ENCODE measurements at places on chromosomes 1 and 21.

DNA sequence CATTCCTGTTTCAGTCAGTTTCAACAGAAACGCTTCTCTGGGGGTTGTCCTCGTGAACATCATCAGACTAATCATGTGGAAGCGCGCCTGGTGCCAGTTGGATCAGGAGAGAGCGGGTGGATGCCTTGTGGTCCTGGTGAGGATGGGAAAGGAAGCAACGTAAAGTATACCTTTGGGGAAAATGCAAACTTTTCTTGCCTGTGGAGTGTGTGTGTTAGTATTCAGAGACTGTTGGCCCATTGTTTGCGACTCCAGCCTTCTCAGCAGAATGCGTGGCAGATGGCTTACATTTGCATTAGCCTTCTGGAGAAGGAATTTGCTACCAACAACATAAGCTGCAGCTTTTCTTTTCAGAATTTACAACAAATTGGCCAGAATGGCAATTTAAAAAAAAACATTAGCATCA, 173.9 kb downstream of the RWDD3 start:
- peaks cover 19% of the 10 kb centered on the region for H3K4me1 ChIP-seq
- H3K27ac ChIP-seq, result peak overlapping the region; percentile 80
- DNase-seq, result peak; percentile 31
- no peaks in the 10 kb centered on the region for H3K36me3 ChIP-seq

- no peaks in the 10 kb centered on the region for H3K36me3 ChIP-seq
- H3K27me3 ChIP-seq, result no peaks in the 10 kb centered on the region
- H3K4me1 ChIP-seq, result no peaks in the 10 kb centered on the region
These were observed 31.3 kb downstream of the NCMAP start for GRCh38 chr1:24586970-24587820.

DNA sequence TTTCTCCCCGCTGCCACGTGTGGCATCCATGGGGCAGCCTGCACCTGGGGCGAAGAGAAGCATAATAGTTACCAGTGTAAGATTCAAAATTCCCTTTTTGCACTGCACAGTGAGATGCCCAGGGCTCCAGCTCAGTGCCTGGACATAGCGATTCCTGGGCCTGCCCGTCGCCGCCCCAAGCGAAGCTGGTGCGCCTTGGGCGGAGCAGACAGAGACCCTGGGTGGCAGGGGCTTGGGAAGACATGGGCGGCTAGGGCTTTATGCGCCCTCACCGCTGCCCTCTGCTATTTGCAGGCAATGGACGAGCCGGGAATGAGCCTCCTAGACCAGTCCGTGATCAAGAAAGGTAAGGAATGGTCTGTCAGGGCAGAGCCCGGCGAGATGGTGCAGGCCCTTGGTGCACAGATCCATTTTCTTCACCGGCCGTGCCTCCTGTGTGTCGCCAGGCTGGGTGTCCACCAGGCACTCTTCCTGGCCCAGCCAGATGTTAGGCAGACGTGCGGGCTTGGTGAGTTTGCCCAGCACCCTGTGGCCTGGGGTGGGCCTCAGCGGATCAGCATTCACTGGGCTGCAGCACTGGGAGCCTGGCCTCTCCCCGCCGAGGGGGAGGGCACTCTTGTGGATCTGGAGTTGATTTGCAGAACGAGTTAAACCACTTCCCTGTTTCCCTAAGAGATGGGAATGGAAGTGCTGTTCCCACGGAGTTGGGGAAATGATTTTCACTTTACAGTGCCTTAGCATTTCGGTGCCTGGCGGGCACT, 1.7 kb downstream of the TFAP2E start:
- H3K4me1 ChIP-seq, result peaks cover 16% of the 10 kb centered on the region
- H3K36me3 ChIP-seq, result no peaks in the 10 kb centered on the region
- peak overlapping the region; percentile 67 for H3K4me3 ChIP-seq
- no peak overlapping the region for H3K27ac ChIP-seq
- DNase-seq, result peak; percentile 66

- no peak overlapping the region for H3K27ac ChIP-seq
- no peaks in the 10 kb centered on the region for H3K36me3 ChIP-seq
- DNase-seq, result no peak
- H3K27me3 ChIP-seq, result no peaks in the 10 kb centered on the region
- H3K4me1 ChIP-seq, result no peaks in the 10 kb centered on the region
These were observed 394.8 kb downstream of the USP25 start for GRCh38 chr21:16124378-16125138.

DNA sequence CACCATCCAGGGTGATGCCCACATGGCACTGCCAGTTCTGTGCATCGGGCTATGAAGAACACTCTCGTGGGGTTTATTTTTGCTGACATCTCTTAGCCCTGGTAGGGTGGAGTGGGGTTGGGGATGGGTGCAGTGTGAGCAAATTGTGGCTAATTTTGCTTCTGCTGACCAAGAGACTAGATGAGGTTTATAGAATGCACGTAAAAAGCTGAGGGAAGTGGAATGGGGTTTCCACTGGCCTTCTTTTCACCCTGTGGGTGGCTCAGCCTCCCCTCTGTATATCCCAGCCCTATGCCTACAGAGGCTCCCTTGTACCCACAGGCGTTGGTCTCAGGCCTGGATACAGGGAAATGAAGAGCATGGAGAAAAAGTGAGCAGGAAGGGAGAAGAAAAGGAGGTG, 44.1 kb upstream of the RAB4A start:
- H3K27ac ChIP-seq, result no peak overlapping the region

DNA sequence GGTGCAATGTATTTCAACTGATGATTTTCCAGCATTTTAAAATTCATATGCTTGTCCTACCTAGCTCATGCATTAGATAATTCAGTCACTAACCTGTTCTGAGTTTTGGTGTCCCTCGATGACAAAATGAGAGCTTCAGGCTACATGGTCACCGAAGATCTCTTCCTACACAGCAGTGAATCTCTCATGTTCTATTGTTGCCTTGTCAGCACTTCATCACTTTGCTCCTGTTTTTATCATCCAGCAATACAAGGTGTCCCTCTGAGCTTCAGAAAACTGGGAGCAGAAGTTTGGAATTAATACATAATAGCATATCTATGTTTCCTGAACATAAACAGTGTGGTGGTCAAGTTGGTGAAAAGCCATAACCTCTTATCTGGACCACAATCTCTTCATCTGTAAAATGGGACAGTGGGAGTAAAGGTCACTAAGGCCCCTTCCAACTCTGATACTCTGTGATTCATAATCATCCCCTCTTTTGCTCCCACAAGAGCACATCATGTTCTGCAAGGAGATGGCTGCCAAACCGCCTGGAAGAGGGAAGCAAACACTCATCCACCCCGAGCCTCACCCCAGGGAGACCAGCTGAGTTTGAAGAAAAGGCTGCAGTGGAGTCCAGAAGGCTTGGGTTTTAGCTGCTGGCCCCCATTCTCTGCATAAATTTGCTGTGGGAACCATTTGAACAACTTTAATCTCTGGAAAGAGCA, 137.9 kb upstream of the F3 start:
- no peak overlapping the region for H3K4me3 ChIP-seq
- no peaks in the 10 kb centered on the region for H3K4me1 ChIP-seq
- no peak for DNase-seq
- H3K36me3 ChIP-seq, result no peaks in the 10 kb centered on the region
- no peaks in the 10 kb centered on the region for H3K27me3 ChIP-seq

GRCh38 chr1:3827813-3828307, 29.2 kb downstream of the CEP104 start:
- H3K36me3 ChIP-seq, result peaks cover 15% of the 10 kb centered on the region
- no peak overlapping the region for H3K4me3 ChIP-seq
- no peak overlapping the region for H3K27ac ChIP-seq

DNA sequence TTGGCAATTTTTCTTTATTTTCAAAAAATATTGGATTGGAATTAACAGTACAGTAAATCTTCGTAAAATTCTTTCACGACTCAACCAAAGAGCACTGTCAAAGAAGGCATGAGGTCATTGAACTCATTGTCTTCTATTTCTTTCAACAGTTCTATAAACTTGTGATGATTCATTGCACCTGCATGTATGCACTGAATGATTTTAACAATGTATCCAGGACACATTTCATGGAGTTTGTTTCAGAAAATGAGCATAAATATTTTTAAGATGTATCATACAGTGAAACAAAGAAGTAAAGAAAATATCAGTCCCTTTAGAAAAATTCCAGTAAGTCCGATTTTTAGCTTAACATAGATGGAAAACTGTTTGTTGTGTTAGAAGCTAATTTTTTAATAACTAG, 33.6 kb upstream of the CD34 start:
- H3K27me3 ChIP-seq, result no peaks in the 10 kb centered on the region
- H3K4me3 ChIP-seq, result no peak overlapping the region
- H3K4me1 ChIP-seq, result no peaks in the 10 kb centered on the region
- H3K27ac ChIP-seq, result no peak overlapping the region
- H3K36me3 ChIP-seq, result no peaks in the 10 kb centered on the region
- no peak for DNase-seq

GRCh38 chr1:209601809-209602657, 18.5 kb downstream of the CAMK1G start:
- no peaks in the 10 kb centered on the region for H3K27me3 ChIP-seq
- H3K27ac ChIP-seq, result no peak overlapping the region
- H3K4me3 ChIP-seq, result no peak overlapping the region
- DNase-seq, result no peak
- H3K36me3 ChIP-seq, result no peaks in the 10 kb centered on the region
- no peaks in the 10 kb centered on the region for H3K4me1 ChIP-seq

Measured in H1 (cell line).